KG1 (cell line): ENCODE measurements at places on chromosomes 7 and 10.

- no peak for DNase-seq
Observed at GRCh38 chr7:158655507-158655906, 49.1 kb downstream of the NCAPG2 start.

DNA sequence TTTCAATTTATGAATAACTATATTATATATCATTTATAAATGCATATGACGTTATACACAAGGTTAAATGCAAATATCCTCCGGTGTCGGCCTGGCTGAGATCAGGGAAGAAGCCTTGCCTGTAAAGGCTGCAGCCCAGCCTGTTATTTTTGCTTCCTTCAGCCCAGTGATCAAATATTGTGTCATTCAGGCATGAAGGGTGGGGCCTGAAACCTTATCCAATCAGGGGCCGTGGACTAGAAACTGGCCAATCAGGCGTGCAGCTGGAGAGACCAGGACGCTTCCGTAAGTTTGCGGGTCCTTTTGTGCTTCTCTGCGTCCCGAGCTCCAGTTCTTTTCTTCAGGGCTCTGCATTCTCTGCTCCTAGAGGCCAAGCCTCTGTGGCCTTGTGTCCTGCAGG lies at the start of gene ZNF722:
Gene ZNF722 (plus strand): TSS at position 301 of the 400 bp plus-strand sequence. CDS start 113 bp downstream, outside the sequence.
- DNase-seq: no peak

DNA sequence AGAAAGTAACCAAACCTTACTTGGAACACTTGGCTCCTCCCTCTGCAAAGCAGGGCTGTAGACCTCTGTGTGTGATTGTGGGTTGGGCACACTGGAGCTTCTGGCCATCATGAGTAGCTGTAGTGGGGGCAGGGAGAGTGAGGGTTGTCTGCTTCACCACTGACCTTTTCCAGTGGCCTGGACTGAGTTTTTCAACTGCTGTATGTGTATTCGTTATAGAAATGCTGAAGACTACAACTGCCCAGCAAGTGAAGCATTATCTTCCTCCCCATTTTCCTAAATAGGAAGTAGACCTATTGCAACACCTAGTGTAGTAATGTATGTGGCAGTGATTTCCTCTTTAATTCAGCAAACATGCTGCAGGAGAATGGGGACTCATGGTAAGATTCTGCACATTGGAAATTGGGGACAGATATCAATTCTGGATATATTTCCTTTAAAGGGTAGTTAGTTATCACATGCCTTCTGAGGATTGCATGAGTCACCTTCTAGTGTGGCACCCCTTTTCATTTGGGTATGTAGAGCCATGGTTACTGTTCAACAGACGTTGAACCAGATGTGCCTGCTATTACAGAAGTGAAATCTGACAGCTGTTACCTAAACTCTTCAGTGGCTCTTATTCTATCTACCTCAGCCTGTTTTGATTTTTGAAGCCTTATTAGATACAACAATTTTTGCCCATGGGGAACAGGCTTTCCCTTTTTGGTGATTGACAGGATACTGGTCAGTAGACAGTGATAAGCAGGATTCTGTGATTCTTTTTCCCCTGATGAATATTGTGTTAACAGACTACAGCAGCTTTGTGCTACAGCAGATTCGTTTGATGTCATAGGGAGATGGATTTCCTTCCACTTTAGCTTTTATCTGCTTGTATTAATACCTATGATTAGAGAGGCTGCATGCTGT lies 130.9 kb downstream of the SND1 start:
- no peak for DNase-seq

DNA sequence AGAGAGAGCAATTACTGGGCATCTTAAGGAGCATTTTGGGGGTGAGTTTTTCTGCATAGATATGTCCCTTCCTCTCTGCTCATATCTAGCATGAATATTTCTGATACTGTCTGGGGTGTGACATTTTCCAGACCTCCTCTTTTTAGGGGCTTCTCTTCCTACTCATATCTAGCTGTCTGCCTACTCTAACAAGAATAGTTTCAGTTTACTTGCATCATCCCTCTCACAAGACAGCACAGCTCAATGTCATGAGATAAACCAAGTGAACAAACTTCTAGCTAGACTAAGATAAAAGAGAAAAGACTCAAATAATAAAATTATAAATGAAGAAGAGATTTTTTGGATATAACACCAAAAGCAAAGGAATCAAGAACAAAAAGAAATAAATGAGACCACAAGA lies 419.5 kb upstream of the SORCS1 start:
- no peak for DNase-seq

DNA sequence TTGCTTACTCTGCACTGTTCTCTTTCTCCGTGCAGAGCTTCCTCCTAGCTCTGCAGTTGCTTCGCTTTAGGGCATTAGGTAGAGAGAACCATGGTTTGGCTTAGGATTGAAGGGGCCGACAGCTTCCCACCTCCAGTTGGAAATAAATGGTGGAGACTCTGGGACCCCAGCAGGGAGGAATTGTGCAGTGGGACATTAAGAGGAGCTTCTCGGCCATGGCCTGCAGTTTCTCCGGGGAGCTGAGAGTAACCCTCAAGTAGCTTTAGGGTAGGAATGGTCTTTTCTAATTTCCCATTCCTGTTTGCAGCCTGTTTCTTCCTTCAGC lies 1.2 kb downstream of the SUFU start:
- no peak for DNase-seq

DNA sequence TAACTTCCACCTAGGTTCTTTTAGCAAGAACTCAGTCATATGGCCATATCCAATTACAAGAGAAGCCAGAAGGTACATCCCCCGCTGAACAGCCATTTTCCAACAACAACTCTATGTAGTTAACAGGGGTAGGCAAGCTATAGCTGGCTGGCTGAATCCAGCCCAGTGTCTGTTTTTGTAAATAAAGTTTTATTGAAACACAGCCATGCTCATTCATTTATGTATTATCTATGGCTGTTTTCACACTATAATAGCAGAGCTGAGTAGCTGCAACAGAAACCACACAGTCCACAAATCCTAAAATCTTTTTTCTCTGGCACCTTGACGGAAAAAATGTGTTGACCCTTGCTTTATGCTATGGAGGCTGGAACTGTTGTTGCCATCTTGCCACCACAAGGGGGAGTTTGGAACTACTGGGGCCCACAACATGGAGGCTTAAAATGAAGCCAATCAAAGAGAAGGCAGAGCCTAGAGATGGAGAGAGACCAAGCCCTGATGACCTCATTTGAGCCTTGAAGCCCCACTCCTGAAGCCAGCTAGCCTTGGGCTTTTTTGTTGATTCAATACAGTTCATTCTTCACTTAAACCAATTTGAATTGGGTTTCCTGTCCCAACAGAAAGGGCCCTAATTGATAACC lies 33.3 kb upstream of the XPNPEP1 start:
- no peak for DNase-seq
